ENCODE measurements at places on chromosomes 7 and 10. TPM values are rescaled to one million over a fixed set of nuclear protein-coding genes. Genes with fewer than 3 reads are reported as not detected.

PTEN gene
- 38.9 TPM for total RNA-seq

ADAM22 gene
- 0.18 TPM for total RNA-seq

OR2A42 gene
- total RNA-seq: not detected

NKX2-3 gene
- total RNA-seq: not detected

VAX1 gene
- not detected for total RNA-seq

GPER1 gene
- 2.0 TPM for total RNA-seq

All from IMR-90 (cell line).